Testis (tissue), 5 donors: ENCODE measurements at places on chromosomes 6 and 20. TPM values are rescaled to one million over a fixed set of nuclear protein-coding genes. Genes with fewer than 3 reads are reported as not detected.

- no peaks in the 10 kb centered on the region for H3K27me3 ChIP-seq
- peak overlapping the region; percentile 89 for H3K27ac ChIP-seq
- DNase-seq = peak; percentile 90
These were observed 77.9 kb upstream of the TULP1 start for GRCh38 chr6:35590622-35591066.

- DNase-seq = peak; percentile 26
- no peaks in the 10 kb centered on the region for H3K36me3 ChIP-seq
- H3K4me1 ChIP-seq = peaks cover 29% of the 10 kb centered on the region
- peak overlapping the region; percentile 97 for H3K27ac ChIP-seq
- H3K4me3 ChIP-seq = peak overlapping the region; percentile 95
- H3K27me3 ChIP-seq = no peaks in the 10 kb centered on the region
These were observed 1.5 kb downstream of the ZNFX1 start for GRCh38 chr20:49276161-49276960.

- peak; percentile 57 for DNase-seq
- no peaks in the 10 kb centered on the region for H3K36me3 ChIP-seq
- H3K27me3 ChIP-seq = no peaks in the 10 kb centered on the region
- no peak overlapping the region for H3K27ac ChIP-seq
- H3K4me1 ChIP-seq = no peaks in the 10 kb centered on the region
These were observed 188.3 kb upstream of the ZFP64 start for GRCh38 chr20:52379723-52380336.

KCNK17 gene
- polyA plus RNA-seq = 0.32 TPM

SLC22A2 gene
- 0.34 TPM for polyA plus RNA-seq

HDGFL1 gene
- polyA plus RNA-seq = 303 TPM

DNA sequence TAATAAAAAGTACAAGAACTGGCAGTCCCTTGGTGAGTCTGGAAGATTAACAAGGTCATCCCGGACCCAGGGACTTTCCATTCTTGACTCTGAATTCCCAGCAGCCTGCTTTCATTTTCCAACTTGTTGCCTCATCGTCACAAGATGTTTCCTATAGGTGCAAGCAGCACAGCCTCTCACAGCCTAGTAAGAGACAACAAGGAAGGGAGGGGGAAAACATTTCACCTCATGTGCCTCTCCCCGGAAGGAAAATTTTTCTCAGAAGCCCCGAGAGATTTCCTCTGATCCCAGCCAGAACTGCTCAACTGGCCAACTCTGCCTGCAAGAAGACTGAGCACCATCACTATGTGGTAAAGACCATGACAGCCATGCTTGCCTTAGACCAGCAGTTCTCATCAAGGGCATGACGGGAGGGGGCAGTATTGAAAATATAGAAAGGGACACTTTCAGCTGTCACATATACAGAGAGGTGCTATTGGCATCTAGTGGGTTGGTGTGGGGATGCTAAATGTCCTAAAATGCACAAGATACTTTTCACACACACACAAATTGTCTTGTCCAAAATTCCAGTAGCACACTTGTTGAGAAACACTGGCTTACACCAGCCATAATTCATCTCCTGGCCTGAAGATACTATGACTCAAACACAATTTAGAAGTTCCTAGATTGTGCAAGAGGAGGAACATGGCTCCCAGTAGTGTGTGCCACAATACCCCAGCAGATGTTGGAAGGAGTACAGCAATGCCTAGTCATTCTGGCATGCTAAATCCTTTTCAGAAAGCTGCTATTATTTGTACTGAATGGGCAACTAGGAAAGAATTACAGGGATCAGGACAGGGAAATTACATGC is 10.8 kb upstream of the WTAP start:
- DNase-seq = peak; percentile 63
- H3K27me3 ChIP-seq = no peaks in the 10 kb centered on the region
- peaks cover 8% of the 10 kb centered on the region for H3K4me1 ChIP-seq
- H3K4me3 ChIP-seq = no peak overlapping the region
- H3K36me3 ChIP-seq = no peaks in the 10 kb centered on the region

- H3K27me3 ChIP-seq = no peaks in the 10 kb centered on the region
- H3K4me3 ChIP-seq = no peak overlapping the region
- DNase-seq = no peak
These were observed 18.2 kb downstream of the TMEM244 start for GRCh38 chr6:129842881-129843409.

GRCh38 chr6:84017709-84018452 is 15.7 kb upstream of the MRAP2 start:
- no peaks in the 10 kb centered on the region for H3K4me1 ChIP-seq
- H3K36me3 ChIP-seq = no peaks in the 10 kb centered on the region
- no peak overlapping the region for H3K4me3 ChIP-seq
- no peak overlapping the region for H3K27ac ChIP-seq
